NCI-H524 treated with DMSO at 0.1 percent for 48 hours (cell line): ENCODE measurements at places on chromosomes 11 and 22.

- DNase-seq: no peak
These were observed 2.9 kb upstream of the SVIP start for GRCh38 chr11:22832315-22833015.

- no peak for DNase-seq
These were observed 8.2 kb upstream of the F2 start for GRCh38 chr11:46710821-46711269.

DNA sequence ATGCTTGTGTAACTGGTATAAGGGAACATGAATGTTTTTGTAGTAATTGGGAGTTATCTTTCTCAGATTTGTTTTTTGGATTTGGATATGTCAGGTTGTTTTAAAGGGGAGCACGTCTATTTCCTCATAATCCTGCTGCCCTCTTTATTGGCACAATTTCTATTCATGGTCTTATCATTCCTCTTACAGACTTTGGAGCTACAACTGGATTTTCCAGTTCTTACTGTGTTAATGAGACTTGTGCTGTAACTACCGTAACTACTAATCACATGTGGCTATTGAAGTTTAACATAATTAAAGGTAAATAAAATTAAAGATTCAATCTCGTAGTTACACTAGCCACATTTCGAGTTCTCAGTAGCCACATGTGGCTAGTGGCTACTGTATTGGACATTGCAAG lies 1.9 kb downstream of the FDX1 start:
- no peak for DNase-seq

DNA sequence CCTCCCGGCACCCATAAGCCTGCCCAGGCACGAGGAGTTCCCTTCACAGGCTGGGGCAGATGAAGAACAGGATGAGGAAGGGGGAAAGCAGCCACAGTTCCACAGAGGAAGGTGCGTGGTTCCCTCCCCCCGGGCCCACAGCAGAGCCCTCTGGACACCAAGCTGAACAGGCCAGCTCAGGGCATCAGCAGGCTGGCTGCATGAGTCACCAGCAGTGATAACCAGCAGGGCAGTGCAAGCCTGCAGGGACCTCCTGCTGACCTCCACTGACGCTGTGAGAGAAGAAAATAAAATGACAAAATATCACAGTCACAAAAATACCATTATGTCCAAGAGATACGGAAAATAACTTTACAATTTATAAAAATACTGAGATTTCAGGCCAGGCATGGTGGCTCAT lies 11.5 kb downstream of the RTL6 start:
- no peak for DNase-seq

DNA sequence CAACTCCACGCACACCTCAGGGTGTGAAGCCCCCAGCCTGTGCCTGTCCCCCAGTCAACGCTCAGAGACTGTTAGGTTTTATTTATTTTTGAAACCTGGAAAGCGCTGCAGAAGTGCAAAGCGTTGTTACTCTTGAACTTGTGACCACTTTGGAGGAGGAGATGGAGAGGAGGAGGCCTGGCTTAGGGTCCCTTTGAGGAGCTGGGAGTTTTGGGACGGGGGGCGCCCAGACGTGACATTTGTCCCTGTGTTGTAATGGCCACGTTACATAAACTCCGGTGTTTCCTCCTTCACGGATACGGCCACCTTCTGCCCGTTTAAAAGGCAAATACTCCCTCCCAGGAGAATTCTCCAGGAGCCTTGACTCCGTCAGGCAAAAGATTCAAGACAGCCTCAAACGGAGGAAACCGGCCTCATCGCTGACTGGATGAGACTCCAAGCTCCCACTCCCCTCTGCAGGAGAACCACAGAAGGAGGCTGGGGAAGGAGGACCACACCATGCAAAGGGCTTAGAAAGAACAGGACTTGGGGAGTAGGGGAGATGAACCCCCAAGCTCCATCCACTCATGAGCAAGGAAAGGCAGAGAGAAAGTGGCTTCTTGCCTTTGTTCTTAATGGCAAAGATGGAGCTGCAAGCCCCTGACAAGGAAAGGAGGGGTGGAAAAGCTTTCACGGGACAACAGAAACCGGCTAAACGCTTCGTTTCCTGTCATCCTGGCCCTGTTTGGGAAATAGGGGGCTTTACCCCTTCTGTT lies 630 bp downstream of the PIK3IP1 start:
- DNase-seq: no peak

GRCh38 chr11:133382131-133382812 lies 150.0 kb downstream of the OPCML start:
- no peak for DNase-seq

DNA sequence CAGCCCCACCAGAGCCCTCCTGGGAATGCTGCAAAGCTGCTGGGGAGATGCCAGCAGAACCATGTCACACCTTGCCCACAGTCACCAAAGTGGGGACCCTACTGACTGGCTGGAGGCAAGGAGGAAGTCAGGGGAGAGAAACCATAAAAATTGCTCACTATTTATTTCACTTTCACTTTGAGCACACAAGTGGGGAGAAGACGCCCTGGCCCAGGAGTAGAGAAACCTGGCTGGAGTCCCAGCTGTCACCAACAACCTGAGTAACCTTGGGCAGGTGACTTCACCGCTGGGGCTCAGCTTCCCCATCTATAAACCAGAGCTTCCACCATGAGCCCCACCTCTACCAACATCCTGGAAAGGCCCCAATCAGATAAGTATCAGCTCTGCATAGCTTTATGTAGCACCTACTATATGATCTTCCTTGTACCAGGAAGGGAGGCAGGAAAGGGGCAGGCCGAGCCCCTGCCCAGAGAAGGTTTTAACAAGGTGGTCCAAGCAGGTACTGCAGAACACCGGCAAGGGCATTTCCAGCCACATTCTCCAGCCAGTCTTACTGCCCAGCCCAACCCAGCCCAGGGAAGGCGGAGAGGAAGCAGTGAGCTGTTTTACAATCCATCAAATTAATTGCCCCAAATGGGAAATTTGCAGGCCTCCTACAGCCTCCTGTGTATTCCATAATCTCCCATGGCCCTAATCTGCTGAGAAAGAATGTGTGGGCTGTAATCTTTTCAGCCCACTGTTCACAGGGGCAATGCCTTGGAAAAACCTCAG lies 27.6 kb downstream of the PLEKHA7 start:
- DNase-seq: no peak

DNA sequence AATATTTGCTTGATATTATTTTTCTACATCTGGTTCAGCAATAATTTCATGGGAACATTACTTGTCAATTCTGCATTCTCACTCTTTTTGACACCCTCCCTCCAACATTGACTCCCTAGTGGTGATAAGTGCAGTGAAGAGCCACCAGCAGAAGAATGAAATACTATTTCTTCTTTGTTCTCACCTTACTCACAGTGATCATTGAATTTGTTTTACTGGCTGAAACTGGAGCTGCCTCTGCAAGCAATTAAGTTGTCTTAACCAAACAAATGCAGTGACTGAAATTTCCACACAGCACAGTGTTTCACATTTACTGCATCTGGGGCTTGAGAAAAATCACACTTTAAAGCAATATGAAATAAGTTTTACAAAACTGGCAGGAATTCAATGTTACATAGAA lies 189.8 kb downstream of the JRKL start:
- no peak for DNase-seq

- no peak for DNase-seq
These were observed 78.6 kb downstream of the PARVA start for GRCh38 chr11:12455938-12456337.

- DNase-seq: no peak
These were observed 46.8 kb downstream of the SLN start for GRCh38 chr11:107665018-107665417.

GRCh38 chr11:123264431-123264780 lies 69.4 kb upstream of the CLMP start:
- no peak for DNase-seq

GRCh38 chr11:117146521-117146920 lies 2.4 kb downstream of the PAFAH1B2 start:
- no peak for DNase-seq

GRCh38 chr11:61599968-61600710 lies 19.3 kb upstream of the SYT7 start:
- DNase-seq: no peak

GRCh38 chr11:21396342-21397008 lies 727.1 kb downstream of the NELL1 start:
- no peak for DNase-seq

- DNase-seq: no peak
These were observed 10.6 kb upstream of the CCDC83 start for GRCh38 chr11:85844439-85845123.

- no peak for DNase-seq
These were observed 65.7 kb upstream of the NUP50 start for GRCh38 chr22:45098056-45098455.

DNA sequence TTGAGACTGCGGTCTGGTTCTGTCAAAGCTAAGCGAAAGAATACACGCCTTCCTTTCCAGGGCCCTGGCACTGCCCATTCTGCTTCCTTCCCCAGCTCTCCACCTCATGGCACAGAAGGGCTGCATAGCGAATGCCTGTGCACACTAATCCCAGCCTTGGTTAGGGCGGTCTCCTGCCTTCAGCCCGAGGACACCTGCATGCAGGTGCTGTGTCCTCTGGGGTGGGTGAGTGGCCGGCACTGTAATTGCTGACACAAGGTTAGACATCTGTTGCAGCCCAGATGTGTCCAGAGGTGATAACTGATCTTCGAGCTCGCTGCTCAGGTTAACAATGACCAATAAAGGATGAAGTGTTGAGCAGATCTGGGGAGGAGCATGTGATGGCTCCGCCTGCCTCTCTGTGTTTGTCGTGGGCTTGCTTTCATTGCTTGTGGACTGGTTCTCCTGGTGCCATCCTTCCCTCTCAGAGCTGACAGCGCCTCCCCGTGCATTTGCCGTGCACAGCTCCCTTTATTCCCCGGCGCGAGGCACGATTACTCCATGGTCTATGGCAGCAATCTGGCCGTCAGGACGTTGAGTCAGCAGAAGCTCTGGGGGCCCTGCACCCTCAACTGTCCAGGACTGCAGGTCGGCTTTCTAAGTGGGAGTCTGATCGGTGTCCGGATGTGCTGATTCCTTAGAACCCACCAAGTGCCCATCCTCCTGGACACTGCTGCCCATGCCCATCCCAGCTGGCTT lies 1088.2 kb downstream of the BRD1 start:
- DNase-seq: no peak

DNA sequence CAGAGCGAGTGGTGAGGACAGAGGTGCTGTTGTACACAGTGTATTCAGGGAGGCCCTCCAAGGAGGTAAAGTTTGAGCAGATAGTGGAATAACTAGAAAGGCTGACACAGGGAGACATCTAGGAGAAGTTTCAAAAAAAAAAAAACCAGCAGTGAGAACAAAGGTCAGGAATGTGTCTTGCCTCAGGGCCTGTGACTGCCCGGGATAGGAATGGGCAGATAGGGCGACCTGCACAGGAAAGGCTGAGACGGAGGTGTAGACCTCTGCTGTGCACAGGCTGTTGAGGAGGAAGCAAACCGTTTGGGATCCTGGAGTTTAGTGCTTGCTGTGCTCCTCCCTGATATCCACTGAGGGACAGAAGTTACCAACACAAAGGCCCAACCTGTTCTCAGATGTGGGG lies 406.5 kb upstream of the B3GAT1 start:
- DNase-seq: no peak

GRCh38 chr11:121607341-121607740 lies 154.6 kb upstream of the SORL1-AS1 start:
- no peak for DNase-seq

GRCh38 chr22:30079952-30080533 lies at the start of gene HORMAD2:
Gene HORMAD2 (plus strand): TSS chr22:30080464. CDS start chr22:30093953, 13,489 bp downstream.
- no peak for DNase-seq

DNA sequence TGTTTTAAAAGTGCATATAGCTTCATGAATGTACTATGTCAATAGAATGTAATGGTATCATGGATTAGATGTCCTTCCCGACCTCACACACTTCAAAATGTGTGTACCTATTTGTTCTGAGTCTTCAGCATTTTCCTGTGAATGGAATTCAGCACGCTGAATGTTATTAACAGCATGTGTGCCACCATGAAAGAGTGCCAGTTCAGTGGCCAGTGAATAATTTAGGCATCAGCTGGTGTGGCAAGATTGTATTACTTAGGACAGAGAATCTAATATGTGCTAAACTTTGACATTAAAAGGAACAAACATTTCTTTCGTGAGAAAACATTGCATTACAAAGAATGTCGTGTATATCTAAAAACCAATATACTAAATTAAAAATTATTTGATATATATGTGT lies 46.4 kb downstream of the HIPK3 start:
- no peak for DNase-seq

- DNase-seq: no peak
These were observed 27.6 kb upstream of the BAIAP2L2 start for GRCh38 chr22:38137876-38138687.

DNA sequence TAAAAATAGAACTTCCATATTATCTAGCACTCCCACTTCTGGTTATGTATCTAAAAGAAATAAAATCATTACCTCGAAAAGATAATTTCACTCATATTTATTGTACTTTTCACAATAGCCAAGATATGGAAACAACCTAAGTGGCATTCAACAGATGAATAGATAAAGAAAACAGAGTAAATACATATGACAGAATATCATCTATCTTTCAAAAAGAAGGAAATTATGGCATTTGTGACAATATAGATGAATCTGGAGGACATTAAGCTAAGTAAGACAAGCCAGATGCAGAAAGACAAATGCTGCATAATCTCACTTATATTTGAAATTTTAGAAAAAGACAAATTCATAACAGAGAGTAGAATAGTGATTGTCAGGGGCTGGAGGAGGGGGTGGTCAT lies 590.0 kb upstream of the ANO3 start:
- no peak for DNase-seq

DNA sequence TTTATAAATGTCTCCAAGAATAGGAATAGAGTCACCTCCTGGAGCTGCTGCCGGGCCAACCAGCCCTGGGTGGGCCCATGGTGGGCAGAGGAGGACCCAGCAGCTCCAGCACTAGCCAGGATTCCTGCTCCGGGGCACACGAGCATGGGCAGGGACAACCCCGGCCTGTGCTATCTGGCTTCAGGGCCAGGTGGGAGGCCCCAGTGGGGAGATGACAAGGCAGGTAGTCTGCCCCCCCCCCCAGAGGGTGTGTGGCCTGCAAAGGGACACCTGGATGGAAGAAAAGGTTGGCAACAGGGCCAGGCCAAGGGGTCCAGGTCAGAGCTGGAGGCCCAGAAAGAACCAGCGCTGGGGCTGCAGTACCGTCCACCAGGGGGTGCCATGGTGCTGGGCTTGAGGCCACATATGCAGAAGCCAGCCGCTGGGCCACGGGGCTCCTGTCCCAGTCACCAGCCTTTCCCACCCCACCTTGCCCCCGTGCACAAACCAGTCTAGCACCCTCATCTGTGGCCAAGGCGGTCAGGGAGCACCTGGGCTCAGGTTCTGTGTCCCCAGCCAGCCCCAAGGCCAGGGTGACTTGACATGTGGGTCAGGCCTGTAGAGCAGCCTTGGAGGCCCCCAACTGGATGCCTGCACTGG lies 3.4 kb downstream of the TSPAN32 start:
- DNase-seq: no peak
